ENCODE measurements at places on chromosomes 6 and 20.

GRCh38 chr20:24741493-24742072, 207.5 kb upstream of the CST7 start:
- no peak for DNase-seq

- DNase-seq, result no peak
Measured at GRCh38 chr6:51953246-51953645, 134.2 kb downstream of the PKHD1 start.

DNA sequence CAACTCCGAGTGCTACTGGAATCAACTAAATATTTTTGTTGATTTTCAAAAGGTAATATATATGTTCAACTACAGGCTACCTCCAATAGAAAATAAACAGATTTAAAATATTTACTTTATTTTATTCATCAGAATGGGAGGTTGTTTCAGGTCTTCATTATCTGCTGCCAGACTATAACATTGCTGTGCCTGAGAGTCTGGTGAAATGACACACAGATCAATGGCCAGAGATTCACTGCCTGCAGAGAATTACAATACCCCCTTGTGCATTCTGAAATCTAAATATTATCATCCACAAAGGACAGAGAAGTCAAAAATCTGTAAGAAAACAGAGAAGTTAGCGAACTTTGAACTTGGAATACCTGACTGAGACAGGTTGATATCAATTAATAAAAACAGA, 667.8 kb upstream of the GJE1 start:
- DNase-seq, result no peak

DNA sequence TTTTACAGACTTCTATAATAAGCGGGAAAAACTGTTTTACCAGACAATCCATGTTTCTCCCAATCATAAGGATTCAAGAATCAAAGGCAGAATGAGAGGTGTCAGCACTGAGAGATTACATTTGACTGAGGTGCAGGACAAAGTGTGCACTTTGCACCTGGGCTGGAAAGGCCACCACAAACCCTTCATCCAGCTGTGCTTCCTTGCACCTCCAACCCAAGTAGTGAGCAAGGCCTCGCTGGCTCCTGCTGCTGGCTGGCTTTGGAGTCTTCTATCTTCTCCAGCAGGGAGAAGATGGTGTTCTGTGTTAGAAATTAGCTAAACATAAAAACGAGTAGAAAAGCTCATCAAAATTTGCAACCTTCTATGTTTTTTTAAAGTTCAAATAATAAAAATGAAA, 77.7 kb downstream of the CHD6 start:
- DNase-seq, result no peak

- DNase-seq, result no peak
Measured at GRCh38 chr6:95318137-95318536, 259.2 kb upstream of the MANEA start.

DNA sequence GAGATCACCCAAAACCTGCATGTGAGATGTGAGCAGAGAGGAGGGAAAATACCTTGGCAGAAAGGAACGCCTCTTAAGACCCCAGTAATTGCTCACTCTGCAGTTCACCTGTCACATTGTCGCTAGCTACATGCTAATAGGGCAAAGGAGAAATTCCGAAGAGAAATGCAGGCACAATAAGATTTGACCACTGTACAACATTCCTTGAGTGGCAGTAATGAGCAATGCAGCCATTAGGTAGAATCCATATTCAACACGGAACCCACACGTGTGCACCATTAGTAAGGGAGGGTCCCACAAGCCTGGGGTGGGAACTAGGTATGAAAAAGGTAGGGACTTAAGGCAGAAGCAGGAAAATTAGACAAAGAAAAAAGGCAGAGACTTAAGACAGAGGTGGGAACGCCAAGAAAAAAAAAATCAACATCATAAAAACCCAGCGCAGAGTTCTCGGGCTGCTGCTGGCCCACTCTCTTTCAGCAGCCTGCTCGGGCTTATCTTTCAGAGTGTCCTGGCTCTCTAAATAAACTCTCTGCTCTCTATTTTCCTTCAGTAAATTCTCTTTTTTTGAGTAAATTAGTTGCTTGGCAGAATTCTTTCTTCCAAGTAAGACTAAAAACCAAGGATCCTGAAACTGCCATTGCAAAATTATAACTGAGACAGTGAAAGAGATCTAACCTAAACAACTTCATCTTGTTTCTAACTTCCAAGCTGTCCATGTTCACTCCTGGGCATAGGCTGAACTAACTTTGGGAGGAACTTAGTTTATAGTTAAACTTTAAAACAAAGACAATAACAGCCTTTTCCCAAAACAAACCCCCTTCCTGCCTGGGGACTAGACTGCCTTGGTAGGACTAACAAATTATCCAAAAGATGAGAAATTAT, 116.5 kb downstream of the CD24 start:
- no peak for DNase-seq

DNA sequence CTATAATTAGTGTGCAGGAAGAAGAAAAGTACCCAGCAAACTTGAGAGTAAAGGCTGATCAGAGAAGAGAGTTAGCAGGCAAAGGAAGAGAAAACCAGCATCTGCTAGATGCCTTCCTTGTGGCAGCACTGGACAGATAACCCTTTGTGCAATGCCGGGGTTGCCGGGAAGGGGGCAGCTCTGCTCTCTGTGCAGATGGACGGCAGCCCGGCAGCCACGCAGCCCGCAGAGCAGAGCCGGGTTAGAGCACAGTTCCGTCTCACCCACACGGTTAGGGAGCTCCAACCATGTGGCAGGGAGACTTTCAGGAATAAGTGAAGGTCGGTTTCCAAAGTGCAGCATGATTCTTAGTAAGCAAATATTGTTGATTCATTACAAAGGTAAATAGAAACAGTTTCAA, 80.0 kb upstream of the RPS6KA2 start:
- no peak for DNase-seq

DNA sequence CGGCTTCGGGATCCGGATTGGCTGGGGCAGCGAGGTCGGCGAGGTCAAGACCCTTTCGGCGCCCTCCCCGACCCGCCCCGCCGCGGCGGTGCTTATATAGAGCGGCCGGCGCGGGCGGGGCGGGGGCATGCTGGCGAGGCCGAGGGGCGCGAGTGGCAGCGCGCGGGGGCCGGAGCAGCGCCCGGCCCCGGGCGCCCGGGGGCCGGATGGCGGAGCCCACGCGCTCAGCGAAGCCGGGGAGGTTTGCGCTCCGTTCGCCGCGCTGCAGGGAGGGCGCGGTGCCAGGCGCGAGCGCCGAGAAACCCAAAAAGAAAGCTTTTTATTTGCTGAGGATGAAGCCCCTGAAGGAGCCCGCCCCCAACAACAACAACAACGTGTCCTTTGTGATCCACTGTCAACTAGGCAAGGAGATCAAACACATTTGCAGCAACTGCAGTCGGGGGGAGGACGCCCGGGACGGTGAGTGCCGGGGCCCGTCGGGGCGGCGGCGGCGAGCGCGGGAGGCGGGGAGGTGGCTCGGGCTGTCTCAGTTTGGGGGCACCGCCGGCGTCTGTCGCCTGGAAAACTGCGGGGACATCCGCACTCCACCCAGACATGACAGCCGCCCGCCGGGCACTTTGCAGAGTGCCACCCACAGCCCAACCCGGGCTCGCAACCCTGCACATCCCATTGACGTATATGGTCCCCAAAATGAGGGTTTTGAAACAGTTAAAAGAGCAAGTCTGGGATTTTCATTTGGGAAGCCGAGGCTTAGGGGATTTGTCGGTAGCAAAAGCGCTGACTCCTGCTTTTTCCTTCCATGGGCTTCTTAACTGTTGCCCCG, 297.3 kb downstream of the PHACTR1 start:
- DNase-seq, result no peak

DNA sequence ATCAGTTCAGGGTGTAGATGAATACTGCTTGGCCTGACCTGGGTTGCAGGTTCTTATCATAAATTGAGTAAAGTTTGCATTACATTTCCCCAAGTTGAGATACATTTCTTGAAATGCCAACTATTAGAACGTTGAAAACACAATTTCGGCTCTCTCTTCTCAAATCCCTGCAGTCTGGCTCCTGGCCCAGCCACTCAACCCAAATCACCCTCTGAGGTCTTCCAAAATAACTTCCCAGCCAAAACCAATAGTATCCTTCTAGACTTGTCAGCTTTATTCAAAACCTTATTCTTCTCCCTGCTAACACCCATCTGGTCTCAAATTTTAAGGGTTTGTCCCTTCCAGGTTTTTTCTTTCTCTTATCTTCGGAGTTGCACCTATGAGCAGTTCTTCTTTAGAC, 263.6 kb downstream of the EYA4 start:
- DNase-seq, result no peak

DNA sequence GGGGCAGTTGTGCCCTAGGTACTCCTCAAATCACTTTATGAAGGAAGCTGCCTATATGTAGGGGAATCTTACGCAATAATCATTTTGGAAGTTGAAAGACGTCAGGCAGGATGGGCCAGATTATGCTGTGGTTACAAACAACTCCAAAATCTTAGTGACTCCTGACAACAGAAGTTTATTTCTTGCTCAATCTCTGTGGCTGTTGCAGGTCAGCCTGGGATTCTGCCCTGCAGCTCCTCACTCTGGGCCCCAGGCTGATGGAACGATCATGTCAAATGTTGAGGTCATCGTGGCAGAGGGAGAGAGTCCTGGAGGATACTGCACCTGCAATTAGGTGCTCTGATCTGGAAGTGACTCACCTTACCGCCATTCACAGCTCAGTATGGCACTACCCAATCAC, 88.4 kb downstream of the ZDHHC14 start:
- DNase-seq, result no peak

- no peak for DNase-seq
Measured at GRCh38 chr6:167103041-167103891, 19.6 kb upstream of the CCR6 start.

DNA sequence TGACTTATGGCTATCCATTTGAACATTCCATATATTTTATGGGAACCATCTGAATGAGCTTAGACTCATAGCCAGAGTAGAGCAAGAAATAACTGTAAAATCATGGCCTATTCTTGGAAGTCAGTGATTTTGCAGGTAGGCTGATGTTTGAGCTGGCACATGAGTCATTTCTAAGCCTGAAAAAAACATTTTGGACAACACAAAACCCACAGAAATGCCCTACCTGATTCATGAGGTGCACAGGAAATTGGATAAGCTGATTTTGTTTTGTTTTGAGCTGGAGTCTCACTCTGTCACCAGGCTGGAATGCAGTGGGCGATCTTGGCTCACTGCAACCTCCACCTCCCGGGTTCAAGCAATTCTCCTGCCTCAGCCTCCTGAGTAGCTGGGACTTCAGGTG, 443.0 kb downstream of the PKHD1 start:
- no peak for DNase-seq

DNA sequence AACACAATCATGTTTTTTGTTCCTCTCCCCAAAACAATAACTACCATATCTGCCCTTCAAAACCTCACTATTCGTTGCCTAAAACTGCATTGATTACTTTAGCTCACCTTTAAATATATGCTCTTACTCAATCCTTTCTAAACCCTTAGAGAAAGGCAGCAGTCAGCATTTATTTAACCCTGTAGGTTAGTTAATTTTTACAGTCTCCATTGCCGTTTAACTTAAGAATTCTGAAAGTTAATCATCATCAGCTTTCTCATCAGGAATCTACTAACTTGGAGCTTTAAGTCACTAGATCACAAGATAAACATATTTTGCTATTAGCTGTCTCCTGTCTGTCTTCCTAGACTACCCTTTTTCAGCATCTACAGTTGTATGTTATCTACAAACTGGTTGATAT, 991.9 kb downstream of the EPHA7 start:
- DNase-seq, result no peak

DNA sequence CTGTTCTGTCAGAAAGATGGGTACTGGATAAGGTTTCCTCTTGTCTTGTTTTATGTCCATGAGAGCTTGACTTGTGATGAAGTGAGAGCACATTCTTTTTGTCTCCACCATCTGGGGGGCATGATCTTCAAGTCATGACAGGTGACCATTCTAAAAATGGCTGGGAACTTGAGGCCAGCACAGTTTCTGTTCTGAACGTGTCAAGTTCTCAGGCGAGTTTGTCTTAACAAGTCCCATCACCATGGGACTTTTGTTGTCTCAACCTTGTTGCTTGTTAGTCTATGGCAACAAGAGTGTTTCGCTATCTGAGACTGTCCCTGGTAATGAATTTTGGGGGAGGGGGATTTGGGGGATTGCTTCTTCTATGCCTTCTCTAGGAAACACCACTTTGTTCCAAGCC, 25.6 kb upstream of the ENPP4 start:
- no peak for DNase-seq

DNA sequence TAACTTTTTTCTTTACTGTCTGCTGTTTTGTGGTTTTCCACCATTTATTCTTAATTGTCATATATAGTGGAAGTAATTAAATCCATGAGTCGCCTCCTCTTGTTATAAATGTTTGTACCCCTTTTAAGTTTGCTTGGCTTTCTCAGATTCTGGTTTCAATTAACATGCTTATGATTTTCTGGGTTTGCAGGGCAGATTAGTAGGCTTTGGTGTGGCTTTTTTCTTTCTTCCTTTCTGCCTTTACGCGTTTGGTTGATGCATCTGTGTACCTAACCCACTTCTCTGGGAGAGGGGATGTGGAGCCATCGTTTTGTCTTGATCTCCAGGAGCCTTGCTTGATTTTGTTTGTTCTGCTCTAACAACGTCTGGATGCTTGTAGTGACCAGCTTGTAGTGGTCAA, 100.4 kb downstream of the JARID2 start:
- no peak for DNase-seq

DNA sequence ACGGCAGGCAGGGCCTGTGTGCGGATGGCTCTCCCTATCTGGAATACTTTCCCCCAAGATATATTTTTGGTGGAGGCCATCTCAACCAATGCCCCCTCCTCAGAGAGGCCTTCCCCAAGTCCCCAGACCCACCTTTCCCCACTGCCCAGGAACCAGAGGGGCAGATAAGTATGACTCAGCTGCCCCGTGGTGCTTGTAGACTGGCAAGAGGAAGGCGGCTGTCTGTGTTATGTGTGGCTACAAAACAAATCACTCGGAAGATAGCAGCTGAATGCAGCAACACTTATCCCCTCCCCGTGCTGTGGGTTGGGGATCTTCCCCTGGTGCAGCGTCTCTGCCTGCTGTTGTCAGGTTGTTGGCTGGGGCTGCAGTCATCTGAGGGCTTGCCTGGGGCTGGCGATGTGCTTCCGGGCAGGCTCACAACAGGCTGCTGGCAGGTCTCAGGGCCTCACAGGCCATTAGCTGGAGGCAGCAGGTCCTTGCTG, 7.1 kb downstream of the NPEPL1 start:
- peak; percentile 73 for DNase-seq

GRCh38 chr6:35024551-35025054, 116.5 kb downstream of the TCP11 start:
- DNase-seq, result no peak

DNA sequence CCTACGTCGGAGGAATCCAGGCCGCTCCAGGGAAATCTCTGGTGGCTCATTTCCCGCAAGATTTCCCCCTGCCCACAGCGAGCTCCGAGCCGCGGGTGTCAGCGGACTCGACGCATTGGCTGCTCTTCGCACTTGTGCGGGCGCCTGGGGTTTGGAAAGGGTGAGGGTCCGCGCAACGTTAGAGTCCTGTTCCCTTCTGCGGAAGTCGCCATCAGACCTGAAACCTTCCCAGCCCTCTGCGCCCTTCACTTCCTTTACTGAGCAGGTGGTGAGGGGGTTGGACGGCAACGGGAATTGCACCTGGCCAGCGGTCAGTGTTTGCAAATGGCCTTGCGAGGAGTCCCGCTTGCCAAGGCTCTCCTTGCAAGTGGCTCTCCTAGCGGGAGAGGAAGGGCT, 8.4 kb downstream of the PAX1 start:
- no peak for DNase-seq

GRCh38 chr6:113330636-113330946, 526.6 kb upstream of the MARCKS start:
- DNase-seq, result no peak

GRCh38 chr20:16191496-16191895, 381.8 kb downstream of the KIF16B start:
- no peak for DNase-seq

All from coronary artery (tissue), 2 donors.